Stimulated activated CD4-positive, alpha-beta T cell treated with anti-CD3 and anti-CD28 coated beads, Interleukin-1b, Interleukin-23, amount 100 ng/mL, for 1 hour (primary cell): ENCODE measurements at places on chromosomes 7 and 10.

DNA sequence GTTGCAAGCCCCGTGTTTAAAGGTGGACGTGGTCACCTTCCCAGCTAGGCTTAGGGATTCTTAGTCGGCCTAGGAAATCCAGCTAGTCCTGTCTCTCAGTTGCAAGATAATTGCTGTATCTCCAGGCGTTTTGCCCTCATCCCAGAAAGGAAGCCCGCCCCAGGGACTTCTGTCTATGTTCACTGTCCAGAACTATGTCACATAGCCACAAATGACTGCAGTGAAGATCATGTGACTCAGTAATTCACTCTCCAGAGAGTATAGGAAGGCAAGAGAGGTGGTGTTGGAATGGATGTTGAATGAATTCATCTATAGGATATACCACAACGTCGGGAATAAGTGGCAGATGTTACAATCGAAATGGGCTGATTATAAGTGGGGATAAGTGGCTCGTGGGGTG is 349 bp upstream of the ERVW-1 start:
- no peak for DNase-seq

GRCh38 chr10:86827639-86828038 is 71.2 kb downstream of the BMPR1A start:
- DNase-seq = no peak

GRCh38 chr10:83991986-83992753 is 147.1 kb upstream of the GHITM start:
- no peak for DNase-seq

DNA sequence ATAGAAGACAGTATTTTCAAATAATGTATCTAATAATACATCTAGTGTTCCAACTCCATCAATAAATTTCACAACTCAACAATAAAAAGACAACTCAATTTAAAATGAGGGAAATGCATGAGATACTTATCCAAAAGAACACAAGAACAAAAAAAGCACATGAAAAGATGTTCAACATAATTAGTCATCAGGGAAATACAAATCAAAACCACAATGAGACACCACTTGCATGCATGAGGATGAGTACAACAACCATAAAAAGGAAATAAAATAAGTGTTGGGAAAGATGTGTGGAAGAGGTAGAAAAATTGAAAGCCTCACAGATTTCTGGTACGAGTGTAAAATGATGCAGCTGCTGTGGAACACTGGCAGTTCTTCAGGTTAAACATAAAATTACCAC is 111.6 kb upstream of the PTPRZ1 start:
- no peak for DNase-seq

- no peak for DNase-seq
These were observed 210.2 kb upstream of the MKI67 start for GRCh38 chr10:128336401-128336800.

GRCh38 chr7:9250876-9251275 is 817.5 kb downstream of the NXPH1 start:
- DNase-seq = no peak

DNA sequence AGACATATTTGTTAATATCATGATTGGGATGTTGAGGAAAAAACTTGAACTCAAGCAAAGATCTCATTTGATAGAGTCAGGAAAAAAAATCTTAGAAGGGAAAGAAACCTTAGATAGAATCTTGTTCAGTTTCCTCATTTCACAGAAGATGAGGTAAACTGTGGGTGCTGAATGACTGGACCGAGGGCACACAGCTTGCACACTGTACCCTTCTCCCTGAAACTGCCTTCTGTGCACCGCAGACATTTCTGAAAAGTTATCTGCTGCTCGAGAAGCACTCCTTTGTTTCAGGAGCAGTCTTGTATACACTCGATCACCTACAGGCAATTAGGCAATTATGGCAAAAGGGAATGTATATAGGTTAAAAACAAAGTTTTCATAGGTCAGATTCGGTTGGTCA is 167.4 kb downstream of the SKAP2 start:
- DNase-seq = no peak

DNA sequence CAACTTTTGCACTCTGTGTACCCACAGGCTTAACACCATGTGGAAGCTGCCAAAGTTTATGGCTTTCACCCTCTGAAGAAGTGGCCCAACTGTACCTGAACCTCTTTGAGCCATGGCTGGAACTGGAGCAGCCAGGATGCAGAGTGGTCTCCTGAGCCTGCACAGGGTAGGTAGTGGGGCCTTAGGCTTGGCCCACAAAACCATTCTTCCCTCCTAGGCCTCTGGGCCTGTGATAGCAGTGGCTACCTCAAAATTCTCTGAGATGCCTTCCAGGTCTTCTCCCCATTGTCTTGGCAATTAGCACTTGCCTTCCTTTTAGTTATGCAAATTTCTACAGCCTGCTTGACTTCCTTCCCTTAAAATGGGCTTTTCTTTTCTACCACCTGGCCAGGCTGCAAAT is 19.3 kb upstream of the SPAM1 start:
- no peak for DNase-seq

DNA sequence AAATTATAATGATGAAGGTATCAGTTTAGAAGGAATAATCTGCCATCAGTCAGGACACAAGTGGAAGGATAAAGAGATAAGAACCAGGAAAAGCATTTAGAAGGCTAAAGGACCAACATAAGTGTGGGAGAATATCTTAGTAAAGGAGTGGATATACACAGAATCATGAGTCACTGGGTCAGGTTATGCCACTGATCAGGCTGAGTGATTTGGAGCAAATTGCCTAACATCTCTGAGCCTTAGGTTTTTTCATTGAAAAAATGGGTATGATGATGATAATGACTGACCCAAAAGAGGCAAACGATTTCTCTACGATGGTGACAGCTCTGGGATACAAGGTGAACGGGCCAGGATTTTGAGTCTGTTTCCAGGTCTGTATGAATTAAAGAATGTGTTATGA is 2.8 kb upstream of the CUL1 start:
- no peak for DNase-seq

DNA sequence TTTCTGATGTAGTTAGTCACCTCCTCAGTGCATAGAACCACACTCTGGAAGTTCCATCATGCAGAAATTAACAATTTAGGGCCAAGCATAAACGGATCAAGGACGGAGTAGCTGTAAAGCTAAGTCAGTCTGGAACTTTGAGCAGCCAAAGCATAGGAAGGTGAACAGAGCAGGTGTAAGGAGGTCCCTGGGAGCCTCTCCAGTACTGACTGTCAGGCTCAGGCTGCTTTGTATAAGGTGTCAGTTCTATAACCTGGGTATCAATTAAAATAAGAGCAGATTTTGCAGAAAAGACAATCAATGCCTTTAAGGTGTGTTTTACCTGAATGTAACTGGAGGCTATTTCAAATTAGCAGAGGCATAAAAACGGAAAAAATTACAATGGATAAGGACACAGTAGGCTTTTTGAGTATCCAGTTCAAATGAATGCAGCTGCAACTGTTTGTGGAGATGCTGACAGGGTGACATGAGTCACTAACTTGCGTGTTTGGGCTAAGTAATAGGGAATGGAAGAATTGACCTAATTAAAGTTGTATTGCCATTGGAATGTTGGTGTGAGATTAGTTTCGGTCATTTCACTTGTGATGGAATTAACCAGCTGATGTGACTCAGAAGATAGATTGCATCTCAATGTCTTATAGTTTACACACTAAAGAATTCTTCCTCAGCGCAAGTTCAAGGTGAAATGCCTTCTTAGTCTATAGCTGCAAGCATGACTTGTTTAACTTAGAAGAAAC is 417.9 kb upstream of the CNTNAP2 start:
- no peak for DNase-seq

DNA sequence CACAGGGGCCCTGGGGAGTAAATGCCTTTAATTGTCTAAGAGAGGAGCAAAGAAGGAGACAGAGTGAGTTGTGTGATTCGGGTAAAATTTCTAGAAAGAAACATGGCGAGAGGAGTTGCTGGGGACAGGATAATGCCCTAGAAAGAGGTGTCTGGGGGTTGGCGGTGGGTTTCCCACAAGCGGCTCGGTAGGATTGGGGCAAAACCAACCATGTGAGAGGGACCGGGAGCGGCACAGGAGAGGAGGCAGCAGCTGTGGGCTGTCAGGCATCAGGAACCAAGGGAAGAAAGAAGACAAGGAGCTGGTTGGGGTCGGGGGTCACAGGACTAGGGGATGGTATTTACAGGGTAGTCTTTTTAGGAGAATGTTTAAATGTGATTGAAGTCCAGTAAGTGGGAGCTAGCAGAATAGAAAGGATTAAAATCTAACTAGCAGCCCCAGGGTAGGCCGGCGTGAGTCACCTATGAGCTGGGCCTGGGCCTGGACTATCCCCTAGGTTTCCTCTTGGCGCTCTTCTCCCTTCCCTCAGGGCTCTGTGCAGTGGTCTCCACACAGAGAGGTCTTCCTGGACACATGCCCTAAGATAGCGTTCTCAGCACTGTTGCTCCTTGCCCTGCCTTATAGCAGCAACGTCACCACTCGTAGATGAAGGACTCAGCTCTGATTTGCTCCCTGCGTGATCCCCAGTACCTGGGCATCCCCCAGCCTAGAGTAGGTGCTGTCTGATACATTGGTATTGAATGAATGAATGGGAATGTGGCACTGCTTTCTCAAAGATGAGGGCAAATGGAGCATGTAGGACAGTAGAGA is 32.6 kb downstream of the IKZF1 start:
- no peak for DNase-seq

DNA sequence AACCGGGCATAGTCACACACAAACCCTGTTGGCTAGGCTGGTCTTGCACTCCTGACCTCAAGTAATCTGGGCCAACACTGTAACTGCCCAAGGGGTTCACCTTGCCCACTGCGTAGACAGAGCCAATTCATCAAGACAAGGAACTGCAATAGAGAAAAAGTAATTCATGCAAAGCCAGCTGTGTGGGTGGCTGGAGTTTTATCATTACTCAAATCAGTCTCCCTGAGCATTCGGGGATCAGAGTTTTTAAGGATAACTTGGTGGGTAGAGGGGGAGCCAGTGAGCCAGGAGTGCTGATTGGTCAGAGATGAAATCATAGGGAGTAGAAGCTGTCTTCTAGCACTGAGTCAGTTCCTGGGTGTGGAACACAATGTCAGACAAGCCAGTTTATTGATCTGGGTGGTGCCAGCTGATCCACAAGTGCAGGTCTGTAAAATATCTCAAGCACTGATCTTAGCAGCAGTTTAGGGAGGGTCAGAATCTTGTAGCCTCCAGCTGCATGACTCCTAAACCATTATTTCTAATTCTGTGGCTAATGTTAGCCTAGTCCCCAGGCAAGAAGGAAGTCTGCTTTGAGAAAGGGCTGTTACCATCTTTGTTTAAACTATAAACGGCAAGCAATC is 15.6 kb upstream of the FXYD4 start:
- no peak for DNase-seq

DNA sequence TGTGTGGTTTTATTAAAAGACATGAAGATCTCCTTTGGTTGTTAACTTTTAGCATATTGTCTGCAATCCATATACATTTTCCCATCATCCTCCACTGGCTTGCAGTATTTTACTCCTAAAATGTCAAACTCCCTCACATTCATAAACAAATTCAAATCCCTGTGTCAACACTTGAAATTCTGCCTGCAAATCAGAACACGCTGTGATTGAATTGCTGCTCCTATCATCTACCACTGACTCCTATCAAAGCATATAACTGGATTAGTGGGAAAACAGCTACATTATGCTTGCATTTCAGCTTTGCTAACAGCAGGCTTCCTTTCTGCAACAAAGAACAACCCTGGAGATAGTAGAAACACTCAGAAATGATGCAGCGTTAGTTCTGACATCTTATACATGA is 281.8 kb upstream of the HGF start:
- DNase-seq = no peak

DNA sequence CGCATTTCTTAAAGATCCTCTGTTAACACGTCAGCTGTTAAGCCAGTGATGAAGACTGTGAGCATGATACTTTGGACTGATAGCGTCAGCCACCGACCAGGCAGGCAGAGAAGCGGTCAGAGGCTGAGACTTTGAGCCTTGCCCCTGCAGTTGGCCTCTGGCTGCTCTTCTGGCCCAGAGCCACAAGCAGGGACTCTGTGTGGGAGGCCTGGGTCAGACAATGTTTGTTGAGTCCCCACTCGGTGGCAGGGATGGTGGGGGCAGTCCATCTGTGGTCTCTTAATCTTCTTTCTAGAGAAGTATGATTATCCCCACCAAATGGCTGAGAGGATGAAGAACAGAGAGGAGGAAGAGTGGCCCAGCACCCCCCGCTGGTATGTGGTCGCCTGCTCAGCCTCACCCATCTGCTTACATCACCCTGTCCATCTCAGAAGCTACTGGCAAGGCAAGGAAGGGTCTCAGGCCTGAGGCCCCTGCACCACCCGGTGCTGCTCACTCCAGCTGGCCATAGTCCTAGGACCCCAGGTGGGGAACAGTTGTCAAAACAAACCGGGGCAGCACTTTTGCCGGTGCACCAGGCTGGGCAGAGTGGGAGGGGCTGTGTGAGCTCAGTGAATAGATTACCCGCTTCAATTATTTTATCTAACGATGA is 202.9 kb downstream of the GRID1 start:
- no peak for DNase-seq

GRCh38 chr10:132630666-132631337 is 93.2 kb downstream of the INPP5A start:
- DNase-seq = no peak

GRCh38 chr10:36650274-36650673 is 475.1 kb upstream of the ANKRD30A start:
- DNase-seq = no peak

DNA sequence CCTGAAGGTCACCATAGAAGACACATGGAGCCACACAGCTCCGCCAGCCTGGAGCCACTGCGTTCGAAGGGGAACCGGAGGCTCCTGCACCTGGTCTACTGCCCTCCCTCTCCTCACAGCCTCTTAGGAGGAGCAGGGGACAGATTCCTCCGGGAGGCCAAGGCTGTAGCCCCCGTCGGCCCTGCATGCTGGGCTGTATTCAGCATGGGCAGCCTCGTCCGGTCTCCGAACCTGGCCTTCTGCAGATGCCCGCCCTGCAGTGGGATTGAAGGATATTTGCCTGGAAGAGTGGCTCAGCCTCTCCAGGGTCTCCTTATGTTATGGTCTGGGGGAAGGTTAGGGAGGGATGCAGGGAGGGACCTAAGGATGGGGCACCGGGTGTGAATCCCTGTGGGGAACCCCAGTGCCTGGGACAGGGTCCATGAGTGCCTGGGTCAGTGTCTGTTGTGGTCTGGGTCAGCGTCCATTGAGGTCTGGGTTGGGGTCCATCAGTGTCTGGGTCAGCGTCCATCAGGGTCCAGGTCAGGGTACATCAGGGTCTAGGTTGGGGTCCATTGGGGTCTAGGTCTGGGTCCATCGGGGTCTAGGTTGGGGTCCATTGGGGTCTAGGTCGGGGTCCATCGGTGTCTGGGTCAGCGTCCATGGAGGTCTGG is 13.0 kb upstream of the SCART1 start:
- DNase-seq = no peak
